SK-N-MC (cell line): ENCODE measurements at places on chromosomes 13 and 19.
A peak's percentile ranks its signal among the peaks of the same experiment; 100 is the strongest.

GRCh38 chr19:21677696-21678418 lies 89.5 kb downstream of the ZNF100 start:
- DNase-seq = no peak

- DNase-seq = no peak
Observed at GRCh38 chr13:112669881-112670499, 19.8 kb upstream of the ATP11A start.

- DNase-seq = no peak
Observed at GRCh38 chr19:38862321-38863059, 12.7 kb upstream of the HNRNPL start.

DNA sequence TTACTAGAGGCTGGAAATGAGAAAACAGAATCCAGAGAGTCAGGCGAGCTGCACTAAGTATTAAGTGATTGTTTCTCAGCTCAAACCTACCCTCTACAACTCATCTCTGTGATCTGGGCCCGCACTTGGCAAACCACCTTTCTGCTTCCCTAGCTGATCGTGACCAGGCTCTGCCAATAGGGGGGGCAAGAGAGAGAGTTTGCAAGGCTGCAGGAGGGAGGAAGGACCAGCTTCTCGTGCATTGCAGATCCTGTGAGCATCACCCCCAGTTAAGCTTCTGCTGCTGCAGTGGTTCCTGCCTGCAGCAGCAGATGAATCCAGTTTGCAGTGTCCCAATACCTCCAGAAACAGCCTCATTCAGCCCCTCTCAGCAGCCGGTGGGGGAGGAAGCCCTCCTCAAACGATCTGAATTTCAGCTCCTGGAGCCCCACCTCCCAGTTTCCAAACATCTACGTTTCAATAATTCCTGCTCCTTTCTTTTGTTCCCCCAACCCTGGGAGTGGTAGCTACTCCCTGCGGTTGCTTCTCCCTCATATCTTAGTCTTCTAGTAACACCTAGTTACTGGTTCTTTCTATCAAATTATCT lies 20.0 kb downstream of the XRCC1 start:
- DNase-seq = no peak

GRCh38 chr19:45781214-45782161 lies 802 bp downstream of the DMPK start:
- no peak for DNase-seq

- DNase-seq = no peak
Observed at GRCh38 chr19:6211632-6212402, 68.0 kb downstream of the MLLT1 start.

- DNase-seq = no peak
Observed at GRCh38 chr19:17116996-17117702, 41.6 kb downstream of the MYO9B start.

DNA sequence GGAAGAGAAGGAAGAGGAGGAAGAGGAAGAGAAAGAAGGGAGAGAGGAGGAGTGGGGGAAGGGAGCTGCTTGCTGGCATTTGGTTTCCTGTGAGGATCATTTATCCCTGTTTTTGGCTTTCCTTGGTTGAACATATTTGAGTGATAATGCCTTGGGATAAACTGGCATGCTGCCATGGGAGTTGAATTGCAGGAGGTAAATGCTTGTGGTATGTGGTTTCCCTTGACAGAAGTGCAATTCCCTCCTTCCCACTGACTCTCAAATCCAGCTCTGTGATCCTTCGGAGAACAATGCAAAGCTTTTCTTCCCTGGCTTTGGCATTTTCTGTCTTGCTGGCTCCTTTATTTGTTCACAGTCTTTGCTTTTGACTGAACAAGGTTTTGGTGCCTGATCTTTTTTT lies 27.2 kb upstream of the CBY2 start:
- DNase-seq = peak; percentile 100

DNA sequence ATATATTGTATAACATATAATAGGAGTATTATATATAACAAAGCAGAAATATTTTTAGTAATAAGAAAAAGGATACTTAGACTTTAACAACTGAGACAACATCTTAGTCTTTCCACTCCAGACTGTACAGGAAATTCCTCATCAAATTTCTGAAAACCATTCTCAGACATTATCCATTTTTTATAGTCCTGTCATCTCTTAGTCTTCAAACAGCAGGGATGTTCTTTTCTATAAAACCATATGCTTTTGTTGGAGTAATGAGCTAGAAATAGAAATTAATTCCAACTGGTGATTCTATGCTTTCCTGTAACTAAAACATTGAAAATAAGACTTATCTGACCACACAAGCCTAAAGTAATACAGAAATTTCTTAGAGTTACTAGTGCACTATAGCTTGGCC lies 82.2 kb upstream of the CSNK1A1L start:
- no peak for DNase-seq
